ENCODE measurements at places on chromosomes 1 and 21.
A peak's percentile ranks its signal among the peaks of the same experiment; 100 is the strongest.

GRCh38 chr1:9687874-9688582 is 36.5 kb downstream of the PIK3CD start:
- H3K27me3 ChIP-seq = no peaks in the 10 kb centered on the region
- H3K36me3 ChIP-seq = no peaks in the 10 kb centered on the region
- H3K4me3 ChIP-seq = peak overlapping the region; percentile 76
- DNase-seq = peak; percentile 71

- peak overlapping the region; percentile 22 for H3K4me3 ChIP-seq
- H3K4me1 ChIP-seq = peaks cover 17% of the 10 kb centered on the region
- no peaks in the 10 kb centered on the region for H3K27me3 ChIP-seq
- H3K36me3 ChIP-seq = no peaks in the 10 kb centered on the region
- peak; percentile 98 for DNase-seq
- H3K27ac ChIP-seq = peak overlapping the region; percentile 78
Observed at GRCh38 chr1:14742181-14742980, 143.9 kb downstream of the KAZN start.

DNA sequence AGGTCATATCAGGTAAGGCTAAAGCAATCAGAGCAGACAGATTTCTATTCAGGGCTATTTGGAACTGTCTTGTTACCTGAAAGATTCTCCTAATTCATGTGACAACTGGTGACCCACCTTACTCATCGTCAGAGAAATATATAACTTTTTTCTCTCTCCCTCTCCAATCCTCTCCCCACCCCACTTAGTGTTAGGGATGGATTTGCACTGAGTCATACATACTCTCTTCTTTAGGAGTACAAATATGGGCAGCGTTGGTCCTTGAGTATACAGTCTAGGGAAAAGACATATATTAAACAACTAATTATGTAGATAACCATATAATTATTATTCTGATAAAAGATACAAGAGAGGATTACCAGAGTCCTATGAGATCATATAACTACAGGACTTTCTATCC is 246.3 kb downstream of the HHIPL2 start:
- no peak overlapping the region for H3K27ac ChIP-seq
- peaks cover 28% of the 10 kb centered on the region for H3K27me3 ChIP-seq
- DNase-seq = no peak

DNA sequence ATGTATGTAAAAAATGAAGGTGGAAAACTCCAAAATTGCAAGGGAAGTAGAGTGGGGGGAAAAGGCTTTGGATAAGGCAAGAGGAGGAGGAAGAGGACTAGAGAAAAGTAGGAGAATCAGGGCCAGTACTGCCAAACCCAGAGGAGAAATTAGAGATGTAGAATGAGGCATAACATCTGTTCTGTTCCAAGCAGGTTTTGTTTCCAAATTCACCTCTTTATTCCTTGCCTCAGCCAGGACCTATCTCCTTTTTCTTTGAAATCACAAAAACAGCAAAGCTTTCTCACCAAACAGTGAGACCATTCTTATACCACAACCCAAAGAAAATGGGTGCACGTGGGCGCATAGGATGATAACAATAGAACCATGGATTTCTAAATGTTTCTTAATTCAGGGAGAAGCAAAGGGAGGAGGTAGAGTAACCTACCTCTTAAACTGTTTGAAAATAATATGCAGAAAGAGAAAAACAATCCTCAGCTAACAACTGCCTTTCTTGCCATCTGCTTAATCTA is 383.3 kb upstream of the PKN2 start:
- no peaks in the 10 kb centered on the region for H3K36me3 ChIP-seq
- H3K27ac ChIP-seq = no peak overlapping the region
- no peaks in the 10 kb centered on the region for H3K4me1 ChIP-seq
- no peak overlapping the region for H3K4me3 ChIP-seq

DNA sequence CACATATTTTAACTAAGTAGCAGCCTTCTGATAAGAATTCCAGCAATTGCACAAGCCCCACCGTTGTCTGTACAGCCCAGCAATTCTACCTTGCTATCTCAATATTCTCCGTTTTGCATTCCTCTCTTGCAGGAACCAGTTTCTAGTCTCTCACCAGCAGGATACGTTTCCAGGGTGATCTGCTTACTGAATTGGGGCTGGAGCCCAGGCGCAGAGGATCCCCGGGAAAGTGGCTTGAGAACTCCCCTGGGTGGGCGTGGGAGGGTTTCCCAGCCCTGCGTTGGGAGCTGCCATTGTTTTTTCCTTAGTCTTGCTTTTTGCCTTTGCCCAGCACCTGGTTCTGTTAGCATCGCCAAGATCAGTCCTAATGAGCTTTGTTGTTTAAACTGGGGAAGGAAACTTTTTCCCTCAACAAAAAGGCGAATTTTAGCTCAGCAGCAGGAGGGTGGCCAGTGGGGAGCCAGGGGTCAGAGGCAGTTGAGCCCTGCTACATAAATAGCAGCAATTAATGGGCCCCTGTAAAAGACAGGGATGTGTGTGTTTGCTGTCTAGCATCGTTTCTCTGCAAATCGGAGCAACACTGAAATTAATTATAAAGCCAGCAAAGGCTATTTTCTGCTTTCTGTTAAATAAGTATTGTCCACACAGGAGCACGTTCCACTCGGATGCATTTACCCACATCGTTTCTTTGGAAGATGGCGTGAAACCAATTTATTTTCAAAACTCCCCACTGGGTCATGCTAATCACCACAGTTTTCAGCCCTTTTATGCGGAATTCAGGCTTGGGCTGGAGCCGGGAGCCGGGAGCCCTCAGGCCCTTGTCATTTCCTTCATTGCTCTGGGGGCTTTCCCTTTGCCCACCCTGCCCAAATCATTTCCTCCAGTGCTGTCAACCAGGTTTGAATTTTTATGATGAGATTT is 36.6 kb downstream of the HUNK start:
- peak overlapping the region; percentile 58 for H3K27ac ChIP-seq
- no peak overlapping the region for H3K4me3 ChIP-seq
- no peaks in the 10 kb centered on the region for H3K27me3 ChIP-seq
- DNase-seq = peak; percentile 30

- H3K4me3 ChIP-seq = peak overlapping the region; percentile 40
- H3K36me3 ChIP-seq = no peaks in the 10 kb centered on the region
- peaks cover 7% of the 10 kb centered on the region for H3K4me1 ChIP-seq
Observed at GRCh38 chr1:167173516-167174184, 47.0 kb upstream of the POU2F1 start.

DNA sequence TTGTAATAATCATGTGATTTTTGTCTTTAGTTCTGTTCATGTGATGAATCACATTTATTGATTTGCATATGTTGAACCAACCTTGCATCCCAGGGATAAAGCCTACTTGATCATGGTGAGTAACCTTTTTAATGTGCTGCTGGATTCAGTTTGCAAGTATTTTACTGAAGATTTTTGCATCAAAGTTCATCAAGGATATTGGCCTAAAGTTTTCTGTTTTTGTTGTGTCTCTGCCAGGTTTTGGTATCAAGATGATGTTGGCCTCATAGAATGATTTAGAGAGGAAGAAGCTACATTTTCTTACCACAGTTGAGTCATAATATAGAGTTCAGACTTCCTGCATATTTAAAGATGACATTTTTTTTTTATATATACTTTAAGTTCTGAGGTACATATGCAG is 455.9 kb downstream of the PLPP3 start:
- no peaks in the 10 kb centered on the region for H3K36me3 ChIP-seq
- H3K4me3 ChIP-seq = no peak overlapping the region
- H3K4me1 ChIP-seq = no peaks in the 10 kb centered on the region
- peak; percentile 31 for DNase-seq

GRCh38 chr1:229553621-229554130 is 4.8 kb downstream of the ABCB10 start:
- DNase-seq = peak; percentile 33
- H3K36me3 ChIP-seq = no peaks in the 10 kb centered on the region
- H3K27me3 ChIP-seq = no peaks in the 10 kb centered on the region
- no peak overlapping the region for H3K27ac ChIP-seq
- no peak overlapping the region for H3K4me3 ChIP-seq

- no peaks in the 10 kb centered on the region for H3K4me1 ChIP-seq
- H3K27ac ChIP-seq = no peak overlapping the region
- H3K4me3 ChIP-seq = no peak overlapping the region
- no peaks in the 10 kb centered on the region for H3K36me3 ChIP-seq
- no peaks in the 10 kb centered on the region for H3K27me3 ChIP-seq
Observed at GRCh38 chr1:221947731-221948130, 205.8 kb upstream of the DUSP10 start.

GRCh38 chr1:147613506-147613905 is 56.8 kb downstream of the ACP6 start:
- DNase-seq = no peak
- H3K4me1 ChIP-seq = no peaks in the 10 kb centered on the region
- no peaks in the 10 kb centered on the region for H3K27me3 ChIP-seq

DNA sequence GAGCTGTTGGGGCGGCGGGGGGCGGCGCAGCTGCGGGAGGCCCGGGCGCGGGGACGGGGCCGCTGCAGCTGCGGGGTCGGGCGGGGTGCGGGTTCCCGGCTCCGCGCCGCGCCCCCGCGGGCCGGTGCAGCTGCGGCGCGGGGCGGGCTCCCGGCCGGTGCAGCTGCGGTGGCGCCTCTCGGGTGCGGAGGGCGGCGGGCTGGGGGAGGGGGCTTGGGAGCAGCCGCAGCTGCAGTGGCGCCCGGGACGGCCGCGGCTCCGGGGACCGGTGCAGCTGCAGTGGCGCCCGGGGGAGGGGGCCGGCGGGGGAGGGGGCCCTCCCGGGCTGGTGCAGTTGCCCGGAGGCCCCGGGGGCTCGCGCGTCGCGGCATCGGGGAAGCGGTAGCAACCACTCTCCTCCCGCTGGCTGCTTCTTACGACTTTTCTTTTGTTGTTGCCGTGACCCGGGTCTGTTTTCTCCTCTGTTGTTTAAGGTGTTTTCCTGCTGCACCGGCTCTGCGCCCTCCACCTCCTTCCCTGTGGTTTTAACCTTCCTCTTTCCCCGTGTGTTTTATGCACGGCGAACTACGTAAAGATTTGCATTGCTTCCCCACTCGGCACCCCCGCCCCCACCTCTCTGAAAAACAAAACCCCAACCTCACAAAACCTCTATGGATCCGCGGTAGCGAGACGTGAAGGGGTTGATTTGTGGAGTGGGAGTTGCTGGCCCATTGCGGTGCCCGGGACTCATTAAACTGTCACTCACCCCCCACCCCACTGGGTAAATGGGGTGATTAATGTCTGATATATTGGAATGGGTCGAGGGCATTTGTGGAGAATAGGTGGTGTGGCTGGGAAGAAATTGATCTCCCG is 1.7 kb upstream of the ZBTB18 start:
- H3K4me1 ChIP-seq = peaks cover 21% of the 10 kb centered on the region
- no peak overlapping the region for H3K27ac ChIP-seq
- peak; percentile 60 for DNase-seq
- H3K36me3 ChIP-seq = no peaks in the 10 kb centered on the region

GRCh38 chr1:165486663-165487062 is 41.7 kb upstream of the RXRG start:
- peaks cover 67% of the 10 kb centered on the region for H3K27me3 ChIP-seq
- no peak overlapping the region for H3K27ac ChIP-seq
- H3K36me3 ChIP-seq = no peaks in the 10 kb centered on the region
- no peak overlapping the region for H3K4me3 ChIP-seq
- H3K4me1 ChIP-seq = 0 out of 2 replicates have a peak, but pooled peaks cover 2% of the 10 kb centered on the region

- no peak overlapping the region for H3K4me3 ChIP-seq
- H3K27ac ChIP-seq = peak overlapping the region; percentile 73
- peak; percentile 68 for DNase-seq
- peaks cover 56% of the 10 kb centered on the region for H3K4me1 ChIP-seq
Observed at GRCh38 chr1:66258404-66259105, 275.4 kb upstream of the SGIP1 start.

DNA sequence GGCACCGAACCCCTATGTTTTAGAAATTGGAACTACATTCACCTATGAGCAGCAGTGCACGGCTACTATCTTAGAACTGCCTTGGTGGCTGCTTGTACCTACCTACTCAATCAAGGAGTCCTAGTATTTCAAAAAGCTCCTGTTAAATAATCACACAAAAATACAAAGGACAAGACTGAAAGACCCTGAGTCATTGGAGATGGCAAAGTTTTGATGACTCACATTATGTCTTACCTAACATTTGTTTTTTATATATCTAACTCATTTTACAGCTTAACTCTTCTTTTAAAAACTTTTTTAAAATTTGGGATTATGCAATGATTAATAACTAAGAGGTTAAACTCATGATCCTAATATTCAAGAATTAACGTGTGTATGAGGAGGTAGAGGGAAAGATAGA is 1206.0 kb upstream of the TMPRSS15 start:
- H3K27ac ChIP-seq = no peak overlapping the region
- H3K36me3 ChIP-seq = no peaks in the 10 kb centered on the region
- H3K4me1 ChIP-seq = no peaks in the 10 kb centered on the region
- no peaks in the 10 kb centered on the region for H3K27me3 ChIP-seq

DNA sequence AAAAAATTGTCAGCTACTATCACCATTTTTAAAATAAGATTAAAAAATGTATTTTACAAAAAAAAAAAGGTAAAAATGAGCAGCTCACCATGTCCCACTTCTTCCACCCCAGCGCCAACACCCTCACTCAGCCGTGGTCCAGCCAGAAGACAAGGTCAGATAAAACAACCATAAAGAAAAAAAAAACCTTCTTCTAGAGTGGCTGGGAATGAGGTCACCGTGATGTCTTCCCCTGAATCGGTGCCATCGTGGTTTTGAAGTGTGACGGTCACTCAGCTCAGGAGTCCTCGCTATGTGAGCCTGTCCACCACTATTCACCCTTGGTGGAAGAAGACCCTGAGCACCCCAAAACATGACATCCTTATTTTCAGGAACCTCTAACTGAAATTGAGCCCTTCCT is 38.1 kb downstream of the B3GALT5 start:
- H3K27me3 ChIP-seq = no peaks in the 10 kb centered on the region
- no peaks in the 10 kb centered on the region for H3K4me1 ChIP-seq
- no peak overlapping the region for H3K4me3 ChIP-seq
- H3K27ac ChIP-seq = no peak overlapping the region
- no peak for DNase-seq

DNA sequence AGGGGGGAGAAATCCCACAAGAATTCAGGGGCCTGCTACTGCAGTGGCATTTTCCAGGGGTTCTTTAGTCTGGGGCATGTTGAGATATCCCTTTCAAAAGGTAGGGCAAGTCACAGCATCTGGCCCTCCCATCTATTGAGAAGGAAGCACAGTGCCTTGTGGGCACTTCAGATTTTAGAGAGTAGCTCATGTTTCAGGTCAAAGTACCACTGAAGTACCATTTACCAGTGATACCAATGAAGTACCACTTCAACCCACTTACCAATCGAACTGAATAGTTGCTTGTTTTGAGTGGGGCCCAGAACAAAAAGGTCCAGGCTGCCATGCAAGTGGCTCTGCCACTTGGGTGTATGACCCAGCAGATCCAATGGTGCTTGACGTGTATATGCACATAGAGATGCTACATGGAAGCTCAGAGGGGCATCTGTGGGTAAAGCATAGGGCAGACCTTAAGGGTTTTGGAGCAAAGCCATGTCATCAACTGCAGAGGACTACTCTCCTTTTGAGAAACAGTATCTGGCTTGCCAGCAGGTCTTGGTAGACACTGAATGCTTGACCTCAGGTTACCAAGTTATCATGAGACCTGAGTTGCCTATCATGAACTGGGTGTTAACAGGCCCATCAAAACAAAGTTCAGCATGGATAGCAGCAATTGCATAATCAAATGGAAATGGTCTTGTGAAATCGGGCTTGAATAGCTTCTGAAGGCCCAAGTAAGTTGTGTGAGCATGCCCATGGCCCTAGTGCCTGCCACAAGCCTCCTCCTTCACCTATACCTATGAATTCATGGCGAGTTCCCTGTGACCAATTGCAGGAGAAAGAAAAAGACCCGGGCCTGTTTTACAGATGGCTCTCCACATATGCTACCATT is 23.5 kb downstream of the PLA2G2D start:
- no peaks in the 10 kb centered on the region for H3K4me1 ChIP-seq
- DNase-seq = no peak
- 0 out of 2 replicates have a peak, but pooled peaks cover 5% of the 10 kb centered on the region for H3K27me3 ChIP-seq

- H3K4me3 ChIP-seq = no peak overlapping the region
- no peaks in the 10 kb centered on the region for H3K36me3 ChIP-seq
- no peak overlapping the region for H3K27ac ChIP-seq
Observed at GRCh38 chr1:25619101-25619890, 2.7 kb downstream of the MAN1C1 start.

Measured in GM23248 (cell line).